ENCODE measurements at places on chromosomes 6 and 20.
A peak's percentile ranks its signal among the peaks of the same experiment; 100 is the strongest.

DNA sequence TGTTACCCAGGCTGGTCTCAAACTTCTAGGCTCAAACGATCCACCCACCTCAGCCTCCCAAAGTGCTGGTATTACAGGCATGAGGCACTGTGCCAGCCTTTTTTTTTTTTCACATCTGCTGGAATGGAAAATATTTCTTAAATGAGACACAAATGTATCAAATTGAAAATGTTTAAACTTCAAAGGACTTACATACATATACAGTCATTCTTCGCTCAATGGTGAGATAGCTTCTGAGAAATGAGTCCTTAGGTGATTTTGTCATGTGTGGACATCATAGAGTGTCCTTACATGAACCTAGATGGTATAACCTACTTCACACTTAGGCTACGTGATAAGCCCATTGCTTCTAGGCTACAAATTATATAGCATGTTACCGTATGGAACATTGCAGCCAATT is 43.1 kb downstream of the MICA start:
- DNase-seq = no peak

GRCh38 chr6:3876866-3877265 is 27.7 kb downstream of the FAM50B start:
- no peak for DNase-seq

GRCh38 chr6:75449630-75450206 is 43.9 kb downstream of the FILIP1 start:
- DNase-seq = no peak

DNA sequence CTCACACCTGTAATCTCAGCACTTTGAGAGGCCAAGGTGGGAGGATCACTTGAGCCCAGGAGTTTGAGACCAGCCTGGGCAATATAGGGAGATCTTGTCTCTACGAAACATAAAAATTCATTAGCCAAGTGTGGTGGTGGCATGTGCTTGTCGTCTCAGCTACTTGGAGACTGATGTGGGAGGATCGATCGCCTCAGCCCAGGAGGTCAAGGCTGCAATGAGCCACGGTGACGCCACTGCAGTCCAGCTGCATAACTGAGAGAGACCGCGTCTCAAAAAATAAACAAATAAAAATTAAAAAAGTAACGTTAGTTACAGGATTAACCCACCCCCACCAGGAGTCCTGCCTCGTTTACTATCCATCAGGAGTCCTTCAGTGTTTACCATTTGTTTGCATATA is 345.1 kb downstream of the BTBD3 start:
- DNase-seq = no peak

- DNase-seq = peak; percentile 8
Observed at GRCh38 chr6:111984081-111984480, 69.8 kb upstream of the CCN6 start.

- DNase-seq = peak; percentile 18
Observed at GRCh38 chr20:3248167-3248992, 9.4 kb upstream of the SLC4A11 start.

DNA sequence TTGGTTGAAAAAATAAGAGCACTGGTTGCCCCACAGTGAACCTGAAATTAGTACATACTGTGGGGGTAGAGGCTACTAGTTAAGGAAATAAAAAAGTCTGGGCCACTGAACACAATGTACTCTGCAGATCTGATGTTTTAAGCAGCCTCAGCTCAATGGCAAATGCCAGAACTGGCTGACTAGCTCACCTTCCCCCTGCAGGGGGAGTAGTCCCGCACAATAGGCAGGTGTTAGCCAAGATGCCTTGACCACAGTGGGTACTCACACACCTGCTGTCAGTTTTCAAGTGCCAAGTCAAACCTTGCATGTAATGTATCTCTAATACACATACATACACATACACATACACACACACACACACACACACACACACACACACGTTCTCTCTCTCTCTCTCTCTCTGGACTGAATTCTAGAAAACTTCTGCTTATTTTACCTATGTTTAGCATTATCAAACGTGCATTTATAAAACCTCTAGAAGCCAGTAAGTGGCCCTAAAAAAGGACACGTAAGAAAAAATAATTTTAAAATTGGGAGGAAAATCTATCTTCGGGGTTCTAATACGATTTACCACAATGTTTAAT is 36.1 kb downstream of the GMDS start:
- no peak for DNase-seq

DNA sequence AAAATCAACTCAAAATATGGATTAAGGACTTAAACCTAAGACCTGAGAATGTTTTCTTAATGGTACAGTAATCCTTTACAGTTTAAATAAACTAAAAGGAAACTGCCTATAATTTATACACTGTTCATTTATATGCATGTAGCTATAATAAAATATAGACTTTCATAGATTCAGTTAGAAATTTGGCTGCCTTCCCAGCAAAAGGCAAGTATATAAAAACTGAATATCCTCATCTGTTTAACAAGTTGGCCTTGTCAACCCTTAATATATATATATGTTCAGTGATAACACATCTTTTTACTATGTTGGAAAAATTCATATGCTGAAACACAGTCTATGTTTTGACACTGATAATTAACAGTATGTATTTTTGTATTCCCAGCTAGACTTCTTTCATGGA is 123.1 kb downstream of the GRIK2 start:
- no peak for DNase-seq

- no peak for DNase-seq
Observed at GRCh38 chr6:106692112-106692818, 62.9 kb downstream of the QRSL1 start.

- DNase-seq = no peak
Observed at GRCh38 chr6:141267420-141267819, 865.3 kb upstream of the GJE1 start.

GRCh38 chr6:84866715-84867114 is 102.3 kb upstream of the TBX18 start:
- DNase-seq = no peak

- no peak for DNase-seq
Observed at GRCh38 chr6:139820210-139820609, 445.8 kb upstream of the CITED2 start.

GRCh38 chr6:27687154-27688013 is 214.5 kb upstream of the ZNF184 start:
- DNase-seq = peak; percentile 62

GRCh38 chr6:107991061-107991460 is 33.1 kb upstream of the SEC63 start:
- DNase-seq = no peak

DNA sequence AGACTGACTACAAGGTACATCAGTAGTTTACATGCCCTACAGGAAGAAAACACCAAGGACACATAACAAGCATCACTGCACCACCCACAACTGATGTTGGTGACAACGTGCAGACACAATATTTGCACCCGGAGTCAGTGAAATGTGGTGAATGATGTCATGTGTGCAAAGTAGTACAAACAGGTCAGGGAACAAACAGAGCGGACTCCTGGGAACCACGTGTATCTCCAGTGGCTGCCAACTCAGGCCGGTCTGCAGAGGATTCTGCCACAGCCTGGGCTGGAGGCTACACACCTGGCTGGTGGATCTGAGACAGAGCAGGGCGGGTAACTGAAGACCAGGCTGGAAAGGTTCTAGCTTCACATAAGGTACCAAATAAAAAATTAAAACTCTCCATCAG is 28.2 kb upstream of the RPS6KA2 start:
- no peak for DNase-seq

GRCh38 chr20:52481443-52481842 is 289.9 kb upstream of the ZFP64 start:
- DNase-seq = no peak

GRCh38 chr6:53794137-53794719 is 577 bp upstream of the LRRC1 start:
- peak; percentile 69 for DNase-seq

DNA sequence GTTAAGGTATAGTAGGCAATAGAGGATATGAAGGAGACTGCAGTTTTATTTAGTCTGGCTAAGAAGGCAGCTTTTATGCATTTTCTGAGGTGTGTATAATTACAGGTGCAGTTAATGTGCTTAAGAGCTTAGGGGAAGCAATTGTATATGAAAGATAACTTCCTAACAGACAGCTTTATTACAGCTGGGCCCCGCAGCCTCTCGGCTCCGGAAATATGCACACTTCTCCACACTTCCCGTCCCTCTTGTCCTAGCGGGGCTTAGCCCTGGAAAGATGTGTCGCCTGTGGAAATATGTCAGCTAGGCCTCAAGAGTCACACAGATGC is 178.4 kb upstream of the ARID1B start:
- peak; percentile 3 for DNase-seq

GRCh38 chr20:17698384-17698783 is 1.4 kb upstream of the BANF2 start:
- DNase-seq = no peak

- peak; percentile 35 for DNase-seq
Observed at GRCh38 chr6:159104931-159105330, 60.1 kb upstream of the TAGAP start.
